ENCODE measurements at places on chromosomes 4 and X.

DNA sequence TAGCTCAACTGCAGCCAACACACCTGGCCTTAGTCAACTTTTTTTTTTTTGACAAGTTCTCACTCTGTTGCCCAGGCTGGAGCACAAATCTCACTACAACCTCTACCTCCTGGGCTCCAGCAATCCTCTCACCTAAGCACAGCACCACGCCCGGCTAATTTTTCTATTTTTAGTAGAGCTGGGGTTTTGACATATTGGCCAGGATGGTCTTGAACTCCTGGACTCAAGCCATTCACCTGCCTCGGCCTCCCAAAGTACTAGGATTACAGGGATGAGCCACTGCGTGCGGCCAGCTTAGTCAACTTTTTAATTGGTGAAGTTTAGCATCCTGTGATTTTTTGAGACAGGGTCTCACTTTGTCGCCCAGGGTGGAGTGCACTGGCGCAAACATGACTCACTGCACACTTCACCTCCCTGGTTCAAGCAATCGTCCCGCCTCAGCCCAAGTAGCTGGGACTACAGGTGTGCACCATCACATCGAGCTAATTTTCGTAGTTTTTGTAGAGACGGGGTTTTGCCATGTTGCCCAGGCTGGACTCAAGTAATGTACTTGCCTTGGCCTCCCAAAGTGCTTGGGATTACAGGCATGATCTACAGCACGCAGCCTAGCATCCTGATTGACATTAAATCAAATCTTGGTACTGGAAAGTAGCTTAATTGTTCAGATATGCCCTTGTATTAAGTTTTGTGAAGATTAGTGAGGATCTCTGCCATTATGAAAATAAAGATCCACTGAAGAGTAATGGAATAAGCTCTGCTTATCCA lies 8.3 kb downstream of the HNRNPDL start:
- no peak for DNase-seq

GRCh38 chrX:112818114-112819007 lies 22.3 kb downstream of the AMOT start:
- DNase-seq = no peak

GRCh38 chrX:6283826-6284225 lies 55.2 kb upstream of the NLGN4X start:
- no peak for DNase-seq

DNA sequence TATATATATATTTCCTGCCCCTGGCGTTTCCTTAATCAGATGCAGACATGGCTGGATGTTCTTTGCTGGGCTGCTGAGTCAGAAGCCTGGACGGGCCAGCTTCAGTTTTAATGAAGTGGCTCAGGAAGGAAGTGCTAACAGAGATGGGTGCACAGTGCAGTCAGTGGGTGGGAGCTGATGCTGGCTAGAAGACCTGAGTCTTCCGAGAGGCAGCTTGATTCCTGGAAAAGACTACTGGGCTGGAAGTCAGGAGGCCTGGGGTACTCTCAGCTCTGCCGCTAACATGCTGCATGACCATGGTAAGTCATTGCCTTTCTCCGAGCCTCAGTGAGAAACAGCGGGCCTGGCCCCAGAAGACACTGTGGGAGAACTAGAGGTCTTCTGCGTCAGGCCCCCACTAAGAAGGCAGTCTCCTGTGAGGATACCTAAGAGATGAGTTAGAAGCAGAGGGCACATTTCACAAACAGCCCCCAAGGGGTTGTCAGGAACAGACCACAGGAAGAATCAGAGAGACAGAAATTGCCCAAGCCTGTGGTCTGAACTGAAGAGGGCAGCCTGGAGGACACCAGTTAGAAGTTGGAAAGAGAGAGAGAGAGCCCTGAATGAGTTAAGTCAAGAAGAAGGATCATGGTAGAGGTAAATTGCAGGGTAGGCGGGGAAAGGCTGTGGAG lies 8.3 kb upstream of the CD40LG start:
- DNase-seq = no peak

DNA sequence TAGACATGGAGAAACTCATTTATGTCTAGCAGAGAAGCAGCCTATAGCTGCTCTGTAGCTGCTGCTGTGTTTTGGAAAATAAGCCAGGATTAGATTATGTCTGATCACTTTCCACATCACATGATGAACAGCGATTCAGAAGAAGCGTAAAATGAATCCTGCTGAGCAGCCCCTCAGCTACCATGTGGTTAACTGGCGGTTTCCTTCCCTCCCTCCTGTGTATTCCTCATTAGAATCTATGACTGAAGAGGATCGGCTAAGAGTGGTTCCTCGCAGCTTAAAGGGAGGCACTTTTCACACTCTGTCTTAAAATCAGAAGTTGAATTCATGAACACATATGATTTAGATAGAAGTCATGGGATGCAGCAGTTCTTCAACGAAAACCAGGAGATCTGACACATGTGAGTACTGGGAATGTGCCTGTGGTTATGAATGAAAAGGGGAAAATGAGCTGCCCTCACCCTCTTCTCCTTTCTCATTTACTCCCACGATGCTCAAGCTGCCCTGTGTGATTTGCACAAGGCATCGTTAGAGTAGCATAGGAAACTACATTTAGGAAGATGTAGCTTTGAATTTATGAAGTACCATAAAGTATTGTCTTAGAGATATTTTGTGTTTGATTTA lies at the start of gene PPEF1:
Gene PPEF1, plus strand, starts transcription at position 220 of the 624 bp plus-strand sequence. Its CDS starts 136 bp downstream, at position 356.
- DNase-seq = no peak

DNA sequence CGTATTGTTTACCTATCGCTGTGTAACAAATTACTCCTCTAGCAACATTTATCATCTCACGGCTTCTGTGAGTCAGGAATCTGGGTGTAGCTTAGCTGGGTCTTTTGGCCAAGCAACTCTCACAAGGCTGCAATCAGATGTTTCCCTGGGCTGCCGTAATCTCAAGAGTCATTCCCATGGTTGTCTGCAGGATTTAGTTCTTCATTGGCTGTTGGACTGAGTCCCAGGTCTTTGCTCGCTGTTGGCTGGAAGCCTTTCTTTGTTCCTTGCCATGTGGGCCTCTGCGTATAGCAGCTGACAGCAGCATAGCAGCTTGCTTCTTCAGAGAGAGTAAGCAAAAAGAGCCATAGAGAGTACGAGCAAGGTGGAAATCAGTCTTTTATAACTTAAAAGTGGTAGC lies 16.8 kb downstream of the POLR2B start:
- no peak for DNase-seq

GRCh38 chr4:32037399-32037798 lies 1317.2 kb downstream of the PCDH7 start:
- no peak for DNase-seq

- no peak for DNase-seq
Measured at GRCh38 chrX:13692771-13693231, 3.9 kb downstream of the RAB9A start.

DNA sequence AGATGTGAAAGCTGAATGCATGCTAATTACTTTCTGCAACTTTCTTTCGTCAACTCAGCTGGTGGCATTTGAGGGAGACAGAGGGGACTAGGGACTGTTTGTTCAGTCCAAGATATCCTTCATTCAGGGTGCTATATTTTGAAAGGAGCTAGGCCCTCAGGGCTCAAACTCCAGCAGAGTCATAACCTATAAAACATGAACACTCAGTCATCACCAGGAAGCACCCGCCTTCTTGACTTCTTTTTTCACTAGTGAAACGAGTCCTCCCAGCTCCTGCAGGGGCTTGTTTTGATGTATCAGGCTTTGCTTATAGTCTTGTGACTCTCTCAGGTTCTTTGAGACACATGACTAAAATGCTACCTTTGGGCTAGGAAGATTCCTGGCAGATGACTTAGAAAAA lies 230.6 kb downstream of the PCDH7 start:
- DNase-seq = no peak

DNA sequence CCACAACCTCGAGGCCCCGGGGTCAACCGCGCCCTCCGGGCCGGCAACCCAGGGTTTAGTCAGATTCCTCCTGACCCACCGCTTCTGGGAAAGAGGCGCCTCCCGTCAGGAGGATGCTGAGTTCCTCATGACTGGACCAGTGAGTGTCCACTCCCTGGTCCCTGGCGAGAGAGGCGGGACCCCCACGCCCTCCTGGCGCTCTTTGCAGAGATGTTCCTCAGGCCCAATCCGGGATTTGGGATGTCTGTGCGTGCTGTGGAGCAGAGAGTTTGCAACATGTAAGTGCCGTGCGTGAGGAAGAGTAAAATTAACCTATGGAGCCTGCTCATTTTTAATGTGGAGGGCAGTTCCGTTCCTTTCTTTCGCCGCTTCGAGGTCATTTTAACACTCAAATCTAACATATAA lies 824 bp upstream of the UGDH start:
- no peak for DNase-seq

GRCh38 chr4:7134737-7135388 lies 57.5 kb upstream of the SORCS2 start:
- DNase-seq = no peak

DNA sequence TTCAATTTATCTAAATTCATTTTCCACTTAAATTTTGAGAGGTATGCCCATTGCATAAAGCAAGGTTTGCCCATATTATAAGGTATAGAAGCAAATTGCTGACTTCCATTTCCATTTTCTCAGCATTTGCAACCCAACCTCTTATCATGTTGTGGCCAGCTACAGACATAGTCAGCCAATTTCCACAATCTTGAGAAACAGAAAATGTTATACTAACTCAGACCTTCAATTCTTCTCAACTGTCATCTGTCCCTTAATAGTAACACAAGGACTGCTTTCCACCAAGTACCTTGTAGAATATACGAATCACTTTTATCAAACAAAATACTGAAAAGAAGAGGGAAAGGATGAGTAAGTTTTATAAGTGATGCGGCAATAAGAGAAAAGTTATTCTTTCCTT lies 11.2 kb upstream of the GRIA3 start:
- DNase-seq = no peak

DNA sequence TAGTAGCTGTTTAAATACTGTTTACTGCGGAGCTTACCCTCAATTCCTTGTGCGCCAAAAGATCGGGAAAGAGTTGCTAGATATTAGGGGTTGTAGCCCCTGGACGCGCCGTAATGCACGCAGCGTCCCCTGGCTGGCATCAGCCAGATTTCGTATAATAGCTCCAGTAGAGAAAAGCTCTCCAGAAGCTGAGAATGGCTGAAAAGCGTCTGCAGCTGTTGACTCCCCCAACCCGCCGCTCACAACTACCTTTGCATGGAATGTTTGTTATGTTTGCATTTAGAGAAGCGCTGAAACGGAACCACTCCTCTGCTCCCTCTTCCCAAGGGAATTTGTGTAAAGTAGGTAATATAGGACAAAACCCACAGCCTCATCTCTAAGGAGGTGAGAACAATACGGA lies 3.7 kb downstream of the DOCK11 start:
- DNase-seq = no peak

DNA sequence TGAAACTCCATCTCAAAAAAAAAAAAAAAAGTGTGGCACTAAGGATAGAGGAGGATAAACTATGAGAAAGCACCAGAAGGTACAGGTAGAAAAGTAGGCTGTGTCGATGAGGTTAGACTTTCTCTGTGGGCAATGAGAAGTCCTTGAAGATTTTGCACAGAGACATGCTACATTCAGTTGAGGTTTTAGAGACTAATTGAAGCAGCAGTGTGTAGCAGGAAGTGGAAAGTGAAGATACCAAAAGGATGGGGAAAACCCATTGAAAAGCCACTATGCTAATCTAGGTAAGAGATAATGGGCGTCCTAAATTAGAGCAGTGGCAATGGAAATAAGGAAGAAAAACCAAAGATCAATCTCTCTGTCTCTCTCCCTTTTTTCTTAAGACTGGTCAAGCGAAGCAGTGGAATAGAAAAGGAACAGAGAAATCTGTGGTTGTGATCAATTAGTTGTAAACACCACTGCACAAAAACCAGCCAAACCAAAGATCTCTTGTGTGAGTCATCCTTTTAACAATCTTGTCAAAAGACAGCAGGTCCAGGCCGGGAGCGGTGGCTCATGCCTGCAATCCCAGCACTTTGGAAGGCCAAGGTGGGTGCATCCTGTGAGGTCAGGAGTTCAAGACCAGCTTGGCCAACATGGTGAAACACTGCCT lies 3.5 kb downstream of the SPINK2 start:
- peak; percentile 69 for DNase-seq
